Activated T-cell treated with anti-CD3 and anti-CD28 coated beads, Interleukin-2, amount 50 U/mL, for 24 hours (primary cell): ENCODE measurements at places on chromosomes 12 and 14.

DNA sequence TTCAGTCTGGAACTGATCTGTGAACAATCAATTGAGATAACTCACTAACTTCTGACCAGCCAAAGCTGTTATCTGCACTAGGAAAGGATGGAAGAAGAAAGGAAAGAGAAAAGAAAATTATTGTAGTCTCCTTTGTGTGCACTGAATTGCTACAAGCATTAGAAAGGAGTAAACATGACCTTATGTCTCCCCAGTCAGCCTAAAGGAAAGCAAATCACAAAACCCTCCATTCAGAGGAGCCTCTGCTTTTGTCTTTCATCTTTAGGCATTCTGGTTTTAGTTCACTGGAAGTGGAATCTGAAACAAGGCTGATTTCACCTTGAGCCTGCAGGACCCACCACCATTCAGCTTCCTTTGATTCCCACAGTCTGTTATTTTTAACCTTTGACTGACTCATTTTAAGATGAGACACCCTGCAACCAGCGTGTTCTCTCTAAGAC lies 26.0 kb downstream of the TBX3 start:
- no peak overlapping the region for H3K4me3 ChIP-seq
- no peak for DNase-seq
- H3K27me3 ChIP-seq, result peaks cover 23% of the 10 kb centered on the region
- peaks cover 1% of the 10 kb centered on the region for H3K4me1 ChIP-seq

GRCh38 chr12:12718381-12718759 lies 1.2 kb downstream of the CDKN1B start:
- DNase-seq, result no peak
- peaks cover 66% of the 10 kb centered on the region for H3K36me3 ChIP-seq
- H3K4me3 ChIP-seq, result peak overlapping the region; percentile 98
- H3K27ac ChIP-seq, result peak overlapping the region; percentile 97
- peaks cover 69% of the 10 kb centered on the region for H3K4me1 ChIP-seq
- no peaks in the 10 kb centered on the region for H3K27me3 ChIP-seq

- H3K36me3 ChIP-seq, result no peaks in the 10 kb centered on the region
- no peak overlapping the region for H3K4me3 ChIP-seq
- peaks cover 37% of the 10 kb centered on the region for H3K27me3 ChIP-seq
- no peaks in the 10 kb centered on the region for H3K4me1 ChIP-seq
- no peak for DNase-seq
- no peak overlapping the region for H3K27ac ChIP-seq
Observed at GRCh38 chr12:5395443-5396271, 36.3 kb upstream of the NTF3 start.

DNA sequence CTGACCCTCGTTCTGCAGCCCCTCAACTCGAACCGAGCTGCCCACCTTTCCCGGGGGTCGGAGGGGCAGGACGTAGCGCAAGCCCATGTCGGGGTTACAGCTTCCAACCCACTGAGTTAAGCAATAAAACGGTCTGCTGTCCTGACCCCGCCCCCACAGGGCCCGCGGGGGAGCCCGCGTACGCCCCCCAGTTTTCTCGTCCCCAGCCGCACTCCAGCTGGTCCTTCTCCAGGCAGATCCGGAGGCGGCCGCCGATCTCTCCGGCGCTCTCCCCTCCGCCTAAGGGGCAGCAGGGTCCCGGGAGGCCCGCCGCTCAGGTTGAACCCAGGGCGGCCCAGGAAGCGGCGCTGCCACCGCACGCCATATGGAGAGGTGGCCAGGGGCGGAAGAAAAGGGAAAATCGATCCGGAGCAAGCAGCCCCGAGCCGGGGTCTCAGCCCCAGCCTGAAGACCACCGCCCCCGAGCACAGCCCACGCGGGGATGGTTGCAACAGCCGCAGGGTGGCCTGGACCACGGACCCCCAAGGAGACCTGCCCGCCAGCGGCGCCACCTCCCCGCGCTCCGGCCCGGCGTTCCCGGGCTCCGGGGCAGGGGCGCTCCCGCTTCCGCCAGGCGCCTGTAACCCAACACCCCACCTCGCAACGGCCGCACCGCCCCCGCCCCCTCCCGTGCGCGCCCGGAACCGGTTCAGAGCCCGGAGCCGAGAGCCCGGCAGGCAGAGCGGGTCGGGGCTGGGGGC lies 760 bp downstream of the ACTN1 start:
- peaks cover 40% of the 10 kb centered on the region for H3K36me3 ChIP-seq
- peak; percentile 71 for DNase-seq
- H3K4me1 ChIP-seq, result peaks cover 47% of the 10 kb centered on the region
- H3K27me3 ChIP-seq, result peaks cover 3% of the 10 kb centered on the region
- H3K27ac ChIP-seq, result peak overlapping the region; percentile 92

- H3K27me3 ChIP-seq, result no peaks in the 10 kb centered on the region
- peaks cover 62% of the 10 kb centered on the region for H3K36me3 ChIP-seq
- peaks cover 24% of the 10 kb centered on the region for H3K4me1 ChIP-seq
- peak overlapping the region; percentile 55 for H3K27ac ChIP-seq
- DNase-seq, result no peak
Observed at GRCh38 chr12:22687361-22688076, 62.5 kb downstream of the ETNK1 start.

DNA sequence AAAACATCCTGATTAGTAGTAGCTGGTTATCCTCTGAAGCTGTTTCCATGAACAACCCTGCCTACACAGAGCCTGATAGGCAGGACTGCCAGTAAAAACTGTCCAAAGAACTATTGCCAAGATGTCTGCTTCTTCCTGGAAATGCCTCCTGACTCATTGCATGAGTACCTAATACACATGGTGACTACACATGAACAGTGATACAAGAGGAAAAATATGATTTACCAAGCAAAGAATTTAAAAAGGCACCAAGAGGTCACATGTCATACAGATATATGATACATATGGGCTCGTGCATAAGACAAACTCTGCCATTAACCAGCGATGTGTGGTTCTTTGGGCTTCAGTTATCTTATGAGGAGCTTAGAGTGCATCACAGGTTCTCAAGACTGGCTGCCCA lies 552.3 kb downstream of the SLC16A7 start:
- DNase-seq, result no peak
- H3K4me1 ChIP-seq, result no peaks in the 10 kb centered on the region
- H3K27me3 ChIP-seq, result no peaks in the 10 kb centered on the region
- no peak overlapping the region for H3K4me3 ChIP-seq

GRCh38 chr12:60872850-60873713 lies 1277.3 kb downstream of the SLC16A7 start:
- no peak overlapping the region for H3K4me3 ChIP-seq
- no peaks in the 10 kb centered on the region for H3K4me1 ChIP-seq
- H3K36me3 ChIP-seq, result no peaks in the 10 kb centered on the region

DNA sequence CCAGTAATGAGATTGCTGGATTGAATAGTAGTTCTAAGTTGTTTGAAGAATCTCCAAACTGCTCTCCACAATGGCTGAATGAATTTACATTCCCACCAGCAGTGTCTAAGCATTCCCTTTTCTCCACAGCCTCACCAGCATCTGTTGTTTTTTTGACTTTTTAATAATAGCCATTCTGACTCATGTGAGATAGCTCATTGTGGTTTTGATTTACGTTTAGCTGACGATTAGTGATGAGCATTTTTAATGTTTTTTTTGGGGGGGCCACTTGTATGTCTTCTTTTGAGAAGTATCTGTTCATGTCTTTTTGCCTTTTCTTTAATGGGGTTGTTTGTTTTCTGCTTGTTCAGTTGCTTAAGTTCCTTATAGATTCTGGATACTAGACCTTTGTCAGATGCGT lies 8.1 kb upstream of the SLC15A5 start:
- H3K36me3 ChIP-seq, result no peaks in the 10 kb centered on the region
- no peaks in the 10 kb centered on the region for H3K4me1 ChIP-seq
- DNase-seq, result no peak
- H3K4me3 ChIP-seq, result no peak overlapping the region

- no peak overlapping the region for H3K4me3 ChIP-seq
- H3K27ac ChIP-seq, result no peak overlapping the region
- H3K36me3 ChIP-seq, result peaks cover 2% of the 10 kb centered on the region
- no peak for DNase-seq
- peaks cover 10% of the 10 kb centered on the region for H3K4me1 ChIP-seq
Observed at GRCh38 chr14:76773956-76774820, 12.9 kb downstream of the VASH1 start.

- no peak overlapping the region for H3K27ac ChIP-seq
- H3K4me1 ChIP-seq, result peaks cover 2% of the 10 kb centered on the region
- H3K27me3 ChIP-seq, result peaks cover 41% of the 10 kb centered on the region
- DNase-seq, result no peak
- H3K4me3 ChIP-seq, result no peak overlapping the region
Observed at GRCh38 chr14:56855891-56856461, 45.7 kb upstream of the OTX2 start.

- H3K4me1 ChIP-seq, result no peaks in the 10 kb centered on the region
- no peak for DNase-seq
- H3K27me3 ChIP-seq, result no peaks in the 10 kb centered on the region
- no peaks in the 10 kb centered on the region for H3K36me3 ChIP-seq
- no peak overlapping the region for H3K27ac ChIP-seq
Observed at GRCh38 chr12:13799574-13799973, 181.8 kb downstream of the GRIN2B start.

DNA sequence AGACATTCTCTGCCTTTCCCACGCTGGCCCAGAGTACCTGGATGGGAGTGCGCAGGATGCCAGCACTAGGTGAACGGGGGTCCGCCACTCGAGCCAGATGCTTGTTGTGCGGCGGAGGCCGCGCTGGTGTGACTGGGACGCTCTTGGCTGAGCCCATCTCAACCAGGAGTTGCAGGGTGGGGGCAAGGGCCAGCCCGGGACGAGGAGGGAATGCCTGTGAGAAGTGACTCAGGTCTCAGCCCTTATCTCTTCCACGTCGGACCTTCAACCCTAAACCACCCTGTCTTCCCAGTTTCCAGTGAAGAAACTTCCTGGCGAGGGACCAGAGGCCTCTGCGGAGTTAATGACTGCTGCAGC lies 312 bp downstream of the CDCA3 start:
- peak overlapping the region; percentile 89 for H3K4me3 ChIP-seq
- H3K4me1 ChIP-seq, result peaks cover 38% of the 10 kb centered on the region
- no peaks in the 10 kb centered on the region for H3K27me3 ChIP-seq
- peaks cover 73% of the 10 kb centered on the region for H3K36me3 ChIP-seq
- peak overlapping the region; percentile 98 for H3K27ac ChIP-seq

- no peak for DNase-seq
Observed at GRCh38 chr12:105233041-105233905, 2.7 kb downstream of the APPL2 start.

- no peak overlapping the region for H3K27ac ChIP-seq
- DNase-seq, result no peak
- no peaks in the 10 kb centered on the region for H3K4me1 ChIP-seq
- H3K36me3 ChIP-seq, result peaks cover 95% of the 10 kb centered on the region
- no peaks in the 10 kb centered on the region for H3K27me3 ChIP-seq
Observed at GRCh38 chr14:95432144-95433093, 84.0 kb downstream of the SYNE3 start.

DNA sequence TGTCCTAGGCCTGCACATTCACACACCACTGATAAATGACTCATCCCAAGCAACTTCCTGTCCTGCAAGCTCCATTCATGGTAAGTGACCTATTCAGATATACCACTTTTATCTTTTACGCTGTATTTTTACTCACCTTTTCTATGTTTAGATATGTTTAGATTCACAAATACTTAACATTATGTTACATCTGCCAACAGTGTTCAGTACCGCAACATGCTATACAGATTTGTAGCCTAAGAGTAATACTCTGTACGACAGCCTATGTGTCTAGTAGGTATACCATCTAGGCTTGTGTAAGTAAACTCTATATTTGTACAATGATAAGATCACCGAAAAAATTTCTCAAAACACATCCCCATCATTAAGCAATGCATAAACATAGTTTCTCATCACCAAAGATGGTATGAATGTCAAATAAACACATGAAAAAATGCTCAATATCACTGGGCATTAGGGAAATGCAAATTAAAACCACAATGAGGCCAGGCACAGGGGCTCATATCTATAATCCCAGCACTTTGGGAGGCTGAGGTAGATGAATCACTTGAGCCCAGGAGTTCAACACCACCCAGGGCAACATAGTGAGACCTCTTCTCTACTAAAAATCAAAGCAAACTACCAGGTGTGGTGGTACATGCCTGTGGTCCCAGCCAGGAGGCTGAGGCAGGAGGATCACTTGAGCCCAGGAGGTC lies 20.7 kb downstream of the ATXN2 start:
- H3K4me3 ChIP-seq, result no peak overlapping the region
- H3K27me3 ChIP-seq, result no peaks in the 10 kb centered on the region
- no peak overlapping the region for H3K27ac ChIP-seq
- DNase-seq, result no peak
- H3K4me1 ChIP-seq, result peaks cover 19% of the 10 kb centered on the region
- peaks cover 34% of the 10 kb centered on the region for H3K36me3 ChIP-seq

DNA sequence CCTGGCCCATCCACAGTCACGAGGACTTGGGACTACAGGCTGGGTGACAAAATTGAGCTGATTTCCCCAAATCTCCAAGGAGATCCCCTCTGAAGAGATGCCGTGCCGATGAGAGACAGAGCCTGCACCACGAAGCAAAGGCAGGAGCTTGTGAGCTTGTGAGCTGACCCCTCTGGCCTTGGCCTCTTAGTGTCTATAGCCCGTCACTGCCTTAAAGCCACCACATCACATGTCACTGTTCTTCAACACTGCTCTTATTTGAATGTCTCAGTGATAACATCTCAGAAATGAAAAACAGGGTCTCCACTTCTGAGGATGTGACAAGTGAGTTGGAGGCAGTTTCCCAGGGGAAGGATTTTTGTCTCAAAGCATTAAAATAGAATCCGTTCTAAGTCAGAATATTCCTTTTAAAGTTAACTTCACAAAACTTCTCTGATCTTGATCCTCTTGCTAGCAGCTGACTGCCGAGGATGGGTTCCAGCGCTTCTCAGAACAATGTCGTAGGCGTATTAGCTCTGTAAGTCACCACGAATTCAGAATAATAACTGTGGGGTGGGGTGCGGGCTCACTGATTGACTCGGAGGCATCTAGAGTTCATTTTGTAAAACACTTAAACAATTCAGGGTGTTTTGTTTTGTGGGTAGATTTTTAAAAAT lies 37.5 kb downstream of the CHST11 start:
- peak overlapping the region; percentile 94 for H3K27ac ChIP-seq
- H3K4me3 ChIP-seq, result peak overlapping the region; percentile 71
- no peaks in the 10 kb centered on the region for H3K27me3 ChIP-seq
- H3K4me1 ChIP-seq, result peaks cover 94% of the 10 kb centered on the region

- DNase-seq, result no peak
- no peak overlapping the region for H3K4me3 ChIP-seq
- no peak overlapping the region for H3K27ac ChIP-seq
Observed at GRCh38 chr14:33999771-34000291, 49.0 kb upstream of the EGLN3 start.
